ENCODE measurements at places on chromosomes 2 and 18.

DNA sequence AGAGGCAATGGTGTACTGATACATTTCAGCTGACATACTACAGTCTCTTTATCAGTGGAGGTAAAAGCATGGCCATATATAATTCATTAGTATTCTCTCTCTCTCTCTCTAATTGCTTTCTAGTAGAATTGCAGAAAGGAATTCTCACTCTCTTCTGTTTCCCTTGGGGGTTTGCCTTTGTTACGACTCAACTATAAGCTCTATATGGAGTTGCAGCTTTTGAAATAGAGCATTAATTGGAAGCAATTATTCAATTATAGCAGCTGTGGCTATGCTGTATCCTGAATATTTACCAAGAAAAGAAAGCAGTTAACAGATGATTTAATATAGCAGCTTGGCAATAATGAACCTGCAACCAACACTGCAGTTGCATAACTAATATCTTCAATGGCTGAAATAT is 132.7 kb upstream of the STON1 start:
- DNase-seq: no peak

DNA sequence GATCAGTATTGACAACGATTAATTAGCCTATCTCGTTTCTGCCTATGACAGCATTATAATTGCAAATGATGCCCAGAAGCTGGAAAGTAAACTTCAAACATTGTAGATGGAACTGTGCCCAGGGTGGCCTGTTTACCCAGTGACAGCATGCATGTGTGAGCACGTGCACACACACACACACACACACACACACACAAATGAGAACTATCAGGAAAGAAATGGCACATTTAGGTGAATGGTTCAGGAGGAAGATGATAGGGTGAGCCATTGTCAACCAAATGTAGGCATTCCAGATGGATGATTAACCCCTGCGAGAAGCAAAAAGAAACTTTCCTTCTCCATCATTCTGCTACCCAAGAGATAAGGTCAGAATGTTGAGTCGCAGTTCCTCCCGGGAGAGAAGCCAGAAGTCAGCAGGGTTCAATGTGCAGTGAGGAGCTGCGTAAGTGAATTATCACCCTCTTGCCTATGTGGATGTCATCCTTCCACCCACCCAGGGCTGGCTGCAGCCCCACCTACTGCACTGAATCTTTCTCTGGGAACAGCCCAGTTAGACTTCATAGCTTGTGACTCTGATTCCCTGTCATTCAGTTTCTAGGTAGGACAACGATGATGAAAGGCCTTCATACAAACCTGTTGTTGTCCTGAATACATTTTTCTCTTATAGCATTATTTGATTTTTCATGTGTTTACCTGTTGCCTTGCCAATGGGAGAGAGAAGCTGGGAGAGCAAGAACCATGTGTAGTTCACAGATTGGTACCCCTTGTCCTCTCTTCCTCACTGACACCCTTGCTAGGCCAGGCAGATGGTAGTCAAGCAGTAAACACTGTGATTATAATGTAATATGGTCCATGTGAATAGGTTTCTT is 3.5 kb upstream of the APOB start:
- no peak for DNase-seq

DNA sequence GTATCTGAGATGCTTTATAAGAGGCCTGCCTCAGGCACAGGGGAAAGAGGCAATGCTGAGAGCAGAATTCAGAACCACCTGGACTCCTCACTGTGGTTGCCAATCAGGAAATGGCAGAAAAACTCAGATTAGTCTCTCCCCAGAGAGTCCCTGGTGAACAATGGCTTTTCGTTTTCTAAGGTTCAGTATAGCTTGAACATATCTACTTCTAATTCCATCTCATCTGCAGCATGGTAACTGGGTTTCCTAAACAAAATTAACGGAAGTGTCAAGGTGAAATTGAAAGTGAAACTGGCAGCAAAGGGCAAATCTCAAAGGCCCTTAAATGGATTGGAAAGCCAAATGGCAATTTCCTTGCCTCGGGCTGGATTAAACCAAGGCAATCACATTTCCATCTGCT is 480.2 kb upstream of the ACVR2A start:
- no peak for DNase-seq

DNA sequence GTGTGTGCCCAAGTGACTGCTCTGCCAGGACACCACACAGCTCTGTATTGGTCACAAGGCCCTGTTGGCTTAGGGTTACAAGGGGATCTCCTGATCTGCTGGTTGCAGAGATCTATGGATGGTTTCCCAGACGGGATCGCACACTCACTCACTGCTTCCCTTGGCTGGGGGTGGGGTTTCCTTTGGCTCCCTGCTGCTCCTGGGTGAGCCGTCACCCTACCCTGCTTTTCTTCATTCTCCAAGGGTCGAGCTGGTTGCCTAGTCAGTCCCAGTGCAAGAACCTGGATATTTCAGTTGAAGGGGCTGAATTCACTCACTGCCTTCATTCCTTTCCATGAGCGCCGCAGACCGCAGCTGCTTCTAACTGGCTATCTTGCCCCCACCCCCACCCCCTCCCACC is 56.3 kb downstream of the GTF3C3 start:
- DNase-seq: no peak

DNA sequence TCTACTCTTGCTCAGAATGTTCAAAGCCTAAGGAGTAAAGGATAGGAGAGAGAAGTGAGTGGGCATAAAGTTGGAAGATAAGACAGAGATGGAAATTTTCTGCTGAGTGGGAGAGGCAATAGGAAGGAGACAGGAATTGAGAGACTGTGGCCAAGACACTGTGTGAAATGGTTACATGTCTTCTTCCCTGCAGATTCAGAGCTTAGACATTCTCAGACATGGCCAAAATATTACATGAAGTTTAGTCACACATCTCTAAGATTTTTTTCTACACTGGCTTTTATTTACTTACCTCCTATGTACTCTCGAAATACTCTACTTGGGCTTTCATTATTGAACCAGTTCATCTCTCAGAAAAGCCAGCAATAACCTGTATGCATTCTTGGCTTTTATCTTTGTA is 363.0 kb upstream of the FANCL start:
- DNase-seq: no peak

DNA sequence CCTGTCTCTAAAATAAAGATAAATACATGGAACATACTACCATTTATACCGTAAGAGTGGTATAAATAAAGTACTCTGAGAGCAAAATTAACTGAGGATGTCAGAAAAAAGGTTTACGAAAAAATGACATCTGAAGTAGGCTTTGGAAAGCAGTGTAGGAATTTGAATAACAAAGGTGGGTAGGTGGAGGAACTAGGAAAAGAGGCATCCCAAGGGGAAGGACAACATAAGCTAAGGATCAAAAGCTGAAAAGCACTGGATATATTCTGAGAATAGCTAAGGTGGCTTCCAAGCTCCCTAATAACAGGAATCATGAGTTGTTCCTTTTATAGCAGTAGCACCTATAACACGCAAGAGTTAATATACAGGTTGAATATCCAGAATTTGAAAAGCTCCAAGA is 91.3 kb downstream of the BAZ2B start:
- DNase-seq: no peak

DNA sequence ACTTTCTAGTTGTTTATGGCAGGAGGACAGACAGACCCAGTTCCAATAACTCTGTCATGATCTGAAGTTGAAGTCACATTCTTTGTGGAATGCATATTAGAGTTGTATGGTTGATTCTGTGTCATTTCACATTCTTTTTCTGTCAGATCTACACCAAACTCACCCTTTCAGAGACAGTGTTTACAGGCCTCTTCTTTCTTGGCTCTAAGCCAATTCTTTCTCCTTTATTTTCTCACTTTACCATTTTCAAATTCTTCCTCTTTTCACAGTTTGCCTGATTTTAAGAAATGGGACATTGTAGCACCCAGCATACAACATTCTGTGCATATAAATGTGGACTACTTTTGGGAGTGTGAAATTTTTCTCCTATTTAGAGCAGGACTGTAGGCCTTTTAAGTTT is 103.7 kb downstream of the CCDC85A start:
- DNase-seq: no peak

DNA sequence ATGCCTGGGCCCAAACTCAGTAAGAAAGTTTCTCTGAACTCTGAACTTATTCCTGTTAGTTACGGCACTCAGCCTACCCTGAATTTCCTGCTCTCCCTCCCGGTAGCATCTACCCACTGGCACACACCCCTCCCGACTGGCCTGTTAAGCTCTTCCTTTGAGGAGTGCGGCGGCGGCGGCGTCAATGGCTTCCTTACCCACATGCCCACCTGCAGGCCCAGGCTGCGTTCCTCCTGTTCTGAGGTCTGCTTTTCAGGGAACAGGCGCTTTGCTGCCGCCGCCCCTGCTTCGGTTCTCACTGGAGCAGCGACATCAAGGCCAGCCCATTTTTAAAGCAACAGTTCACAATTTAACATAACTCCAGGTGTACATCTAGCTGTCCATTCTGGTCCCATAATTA is 432.4 kb downstream of the DCDC2C start:
- no peak for DNase-seq

DNA sequence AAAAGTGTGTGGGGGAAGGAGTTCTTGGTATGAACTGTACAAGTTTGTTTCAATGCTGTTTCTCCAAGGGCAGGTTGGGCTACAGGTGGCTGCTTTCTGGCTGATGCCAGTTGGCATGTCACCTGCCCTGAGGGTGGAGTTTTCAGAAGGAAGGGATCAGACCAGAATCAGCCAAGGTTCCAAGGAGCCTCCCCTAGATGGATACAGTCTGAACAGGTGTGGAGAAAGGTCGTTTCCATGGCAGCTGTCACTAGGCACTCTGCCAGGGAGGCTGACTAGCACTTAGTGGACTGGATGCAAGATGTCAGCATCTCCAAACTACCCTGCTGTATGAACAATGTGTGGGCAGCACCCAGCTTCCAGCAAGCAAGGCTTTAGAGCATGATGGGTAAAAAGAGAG is 444.4 kb upstream of the HNRNPA3 start:
- no peak for DNase-seq

- DNase-seq: no peak
Observed at GRCh38 chr2:181036848-181037603, 56.6 kb downstream of the UBE2E3 start.

GRCh38 chr2:37776487-37776886 is 105.0 kb upstream of the CDC42EP3 start:
- no peak for DNase-seq

- DNase-seq: no peak
Observed at GRCh38 chr18:12571630-12572029, 86.3 kb downstream of the SPIRE1 start.

DNA sequence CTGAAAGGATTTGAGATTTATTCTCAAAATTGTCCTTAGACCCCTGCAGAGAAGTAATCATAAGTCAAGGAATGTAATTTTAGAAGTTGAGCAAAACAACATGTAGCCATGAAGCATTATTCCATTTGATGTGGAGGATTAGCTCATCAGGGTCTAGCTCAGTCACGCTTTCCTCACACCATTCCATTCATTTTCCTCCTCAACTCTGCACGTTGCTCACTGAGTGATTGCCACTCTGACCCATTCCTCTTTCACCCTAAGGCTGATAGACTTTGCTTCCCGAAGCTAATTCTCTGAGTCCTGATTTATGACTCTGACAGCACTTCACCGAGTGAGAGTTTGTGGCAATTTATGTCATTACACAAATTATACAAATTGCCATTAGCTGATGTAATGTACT is 820.6 kb upstream of the PIK3C3 start:
- DNase-seq: no peak

DNA sequence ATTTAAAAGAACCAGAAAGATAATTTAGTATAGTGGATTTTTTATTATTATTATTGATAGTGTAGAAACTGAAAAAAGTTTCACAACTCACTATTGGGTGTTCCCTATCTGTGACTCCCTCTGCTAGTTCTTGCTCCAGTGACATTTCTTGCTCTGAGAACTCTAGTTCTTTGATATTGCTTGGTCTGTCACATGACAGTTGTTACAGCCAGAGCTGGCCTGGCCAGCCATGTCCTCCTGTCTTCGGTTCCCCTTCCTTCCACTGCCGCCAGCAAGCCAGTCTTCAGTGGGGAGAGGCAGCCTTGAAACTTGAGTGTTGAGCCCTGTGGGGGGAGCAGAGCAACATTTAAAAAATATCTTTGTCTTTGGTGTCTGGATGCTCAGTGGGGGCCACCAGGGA is 7.6 kb upstream of the THOC1 start:
- DNase-seq: no peak

- no peak for DNase-seq
Observed at GRCh38 chr2:239368906-239369552, 31.8 kb downstream of the HDAC4 start.

GRCh38 chr2:235267251-235267650 is 226.6 kb upstream of the AGAP1 start:
- no peak for DNase-seq

- no peak for DNase-seq
Observed at GRCh38 chr2:226869371-226869770, 33.5 kb downstream of the RHBDD1 start.

DNA sequence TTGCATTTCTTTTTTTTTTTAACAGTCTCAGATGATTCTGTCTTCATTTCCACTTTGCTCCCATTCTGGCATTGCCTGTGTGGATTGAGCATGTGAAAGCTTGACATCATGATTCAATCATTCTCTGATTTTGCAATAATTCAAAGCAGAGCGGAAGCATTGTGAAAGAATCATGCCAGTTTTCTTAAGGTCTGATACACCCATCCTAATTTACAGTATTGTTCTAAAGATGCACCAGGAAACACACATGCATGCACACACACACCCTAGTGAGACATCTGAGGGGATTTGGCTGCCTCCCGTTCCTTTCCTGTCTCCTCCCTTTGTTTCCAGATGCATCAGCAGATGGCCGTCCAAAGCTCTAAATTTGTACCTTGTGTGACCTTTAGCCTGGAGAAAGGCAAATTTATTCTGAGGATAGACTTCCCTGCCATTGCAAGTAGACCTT is 97.3 kb downstream of the FMNL2 start:
- no peak for DNase-seq

DNA sequence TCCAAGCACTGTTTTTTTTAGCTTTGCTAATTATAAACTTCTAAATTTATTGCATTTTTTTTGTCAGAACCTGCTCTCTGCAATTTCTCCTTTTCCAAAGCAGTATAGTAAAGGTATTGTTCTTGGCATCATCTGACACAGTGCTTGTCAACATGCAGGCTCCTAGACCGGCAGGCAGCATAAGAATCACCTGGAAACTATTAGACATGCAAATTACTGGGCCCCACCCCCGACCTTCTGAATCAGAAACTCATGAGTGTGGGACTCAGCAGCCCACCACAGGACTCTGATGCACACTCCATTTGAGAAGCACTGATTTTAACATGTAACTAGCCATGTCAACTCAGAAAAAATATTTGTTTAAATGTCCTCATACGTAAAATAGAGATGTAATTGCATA is 551.1 kb upstream of the CELF4 start:
- DNase-seq: no peak

DNA sequence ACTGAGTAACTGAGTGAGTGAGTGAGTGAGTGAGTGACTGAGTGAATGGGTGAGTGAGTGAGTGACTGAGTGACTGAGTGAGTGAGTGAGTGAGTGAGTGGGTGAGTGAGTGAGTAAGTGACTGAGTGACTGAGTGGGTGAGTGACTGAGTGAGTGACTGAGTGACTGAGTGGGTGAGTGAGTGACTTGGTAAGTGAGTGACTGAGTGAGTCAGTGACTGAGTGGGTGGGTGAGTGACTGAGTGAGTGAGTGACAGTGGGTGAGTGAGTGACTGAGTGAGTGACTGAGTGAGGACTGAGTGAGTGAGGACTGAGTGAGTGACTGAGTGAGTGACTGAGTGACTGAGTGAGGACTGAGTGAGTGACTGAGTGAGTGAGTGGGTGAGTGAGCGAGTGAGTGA is 13.9 kb downstream of the MAL start:
- DNase-seq: no peak

- DNase-seq: no peak
Observed at GRCh38 chr2:218429911-218430692, 11.2 kb downstream of the VIL1 start.

GRCh38 chr2:1546901-1547300 is 133.6 kb downstream of the TPO start:
- DNase-seq: no peak

Measured in cortex of kidney (tissue), 1 donor.